ENCODE measurements at places on chromosomes 16 and 17.

DNA sequence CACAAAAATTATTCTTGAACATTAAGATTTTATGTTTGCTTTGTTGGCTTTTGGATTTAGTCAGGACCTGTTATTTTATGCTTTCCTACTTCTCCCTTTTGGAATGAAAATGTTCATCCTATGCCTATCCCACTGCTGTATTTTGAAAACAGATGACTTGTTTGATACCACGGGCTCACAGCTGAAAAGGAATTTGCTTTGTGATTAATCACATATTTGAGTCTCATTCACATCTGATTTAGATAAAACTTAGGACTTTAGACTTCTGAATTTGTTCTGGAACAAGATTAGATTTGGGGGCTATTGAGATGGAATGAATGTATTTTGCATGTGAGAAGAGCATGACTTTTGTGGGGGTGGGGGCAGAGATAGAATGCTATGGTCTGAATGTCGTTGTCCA, 1012.6 kb downstream of the CDH11 start:
- no peak for DNase-seq

- DNase-seq = no peak
Observed at GRCh38 chr17:27389542-27390140, 66.6 kb upstream of the KSR1 start.

GRCh38 chr17:59046192-59046591, 60.5 kb downstream of the TRIM37 start:
- DNase-seq = no peak

DNA sequence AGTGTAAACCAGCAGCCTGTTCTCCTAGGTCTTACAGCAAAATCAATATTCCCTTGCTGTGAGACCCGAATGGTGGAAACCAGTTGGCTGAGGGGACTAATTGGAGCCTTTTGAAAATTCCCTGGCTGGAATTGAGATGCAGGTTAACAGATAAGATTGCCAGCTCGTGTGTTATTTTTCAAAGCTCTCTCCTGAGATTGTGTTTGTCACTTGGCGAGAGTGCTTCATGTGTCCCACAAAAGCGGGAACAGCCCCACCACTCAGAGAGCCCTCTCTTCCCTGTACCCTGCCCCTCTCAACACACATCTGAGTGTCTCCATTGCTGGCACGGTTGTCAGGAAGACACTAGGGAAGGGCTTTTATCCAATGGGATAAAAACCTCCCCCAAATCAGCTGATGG, 356.1 kb downstream of the CPPED1 start:
- no peak for DNase-seq

GRCh38 chr16:12317856-12318537, 341.5 kb downstream of the SNX29 start:
- DNase-seq = no peak

GRCh38 chr17:75551266-75551665, 25.8 kb downstream of the LLGL2 start:
- DNase-seq = no peak

GRCh38 chr17:47603830-47604597, 45.7 kb upstream of the KPNB1 start:
- no peak for DNase-seq

DNA sequence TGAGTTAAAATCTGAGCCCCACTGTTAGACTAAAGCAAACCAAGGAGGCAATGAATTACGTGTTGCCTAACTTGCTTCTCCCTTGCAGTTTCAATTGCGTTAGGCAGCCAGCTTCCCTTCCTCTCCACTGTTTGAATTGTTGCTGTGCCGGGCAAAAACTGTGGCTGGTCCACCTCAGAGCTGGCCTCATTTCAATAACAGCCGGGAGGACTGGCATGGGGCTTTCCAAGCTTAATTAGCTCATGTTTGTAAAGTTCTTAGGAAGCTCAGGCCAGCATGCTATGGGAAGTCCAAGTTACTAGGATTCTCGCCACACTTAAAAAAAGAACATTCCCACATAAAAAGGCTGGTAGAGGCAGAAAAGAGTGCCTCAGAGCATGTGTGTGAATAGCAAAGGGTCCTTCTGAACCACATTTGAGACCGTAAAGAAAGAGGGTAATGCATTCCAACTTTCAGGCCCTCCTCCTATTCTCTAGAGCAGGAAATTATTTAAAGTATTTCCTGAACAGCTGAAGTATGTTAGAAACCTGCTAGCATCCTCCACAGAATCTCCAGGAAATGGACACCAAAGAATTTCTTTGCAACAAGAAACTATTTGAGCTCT, 79.0 kb upstream of the SMURF2 start:
- DNase-seq = no peak

DNA sequence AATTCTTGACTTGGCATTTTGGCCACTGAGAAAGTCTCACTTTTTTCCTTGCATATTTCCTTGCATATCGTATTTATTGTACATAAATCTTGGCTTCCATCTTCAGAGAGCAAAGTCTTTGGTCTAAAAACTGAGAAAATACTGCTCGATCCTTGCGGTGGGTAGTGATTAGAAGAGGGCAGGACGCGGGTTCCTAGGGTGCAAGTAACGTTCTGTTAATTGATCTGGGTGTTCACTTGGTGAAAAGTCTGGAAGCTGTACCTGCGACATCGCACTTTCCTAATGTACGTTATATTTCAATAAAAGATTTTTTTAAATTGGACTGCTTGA, 758 bp upstream of the UBALD2 start:
- no peak for DNase-seq

DNA sequence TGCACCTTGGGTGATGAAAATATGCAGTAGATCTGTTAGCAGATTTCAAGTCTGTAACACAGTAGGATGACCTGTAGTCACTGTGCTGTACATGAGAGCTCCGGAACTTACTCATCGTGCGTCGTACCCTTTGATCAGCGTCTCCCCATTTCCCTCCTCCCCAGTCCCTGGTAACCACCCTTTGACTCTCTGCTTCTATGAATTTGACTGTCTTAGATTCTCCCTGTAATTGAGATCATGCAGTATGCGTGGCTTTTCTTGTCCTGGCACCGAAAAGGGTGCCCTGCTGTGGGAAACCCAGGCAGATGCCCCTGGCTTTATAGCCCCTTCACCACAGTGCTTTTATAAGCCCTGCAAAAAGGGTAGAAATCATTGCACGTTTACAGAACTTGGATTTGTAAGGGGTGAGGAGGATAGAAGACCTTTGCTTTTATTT, 20.5 kb downstream of the CLEC16A start:
- DNase-seq = no peak

DNA sequence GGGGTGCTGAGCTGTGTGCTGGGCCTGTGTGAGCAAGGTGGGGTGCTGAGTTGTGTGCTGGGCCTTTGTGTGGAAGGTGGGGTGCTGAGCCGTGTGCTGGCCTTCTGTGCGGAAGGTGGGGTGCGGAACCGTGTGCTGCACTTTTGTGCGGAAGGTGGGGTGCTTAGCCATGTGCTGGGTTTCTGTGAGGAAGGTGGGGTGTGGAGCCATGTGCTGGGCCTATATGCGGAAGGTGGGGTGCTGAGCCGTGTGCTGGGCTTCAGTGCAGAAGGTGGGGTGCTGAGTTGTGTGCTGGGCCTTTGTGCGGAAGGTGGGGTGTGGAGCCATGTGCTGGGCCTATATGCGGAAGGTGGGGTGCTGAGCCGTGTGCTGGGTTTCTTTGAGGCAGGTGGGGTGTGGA, 555.4 kb upstream of the EEF2KMT start:
- DNase-seq = no peak

GRCh38 chr17:68870976-68871375, 84.2 kb downstream of the ABCA8 start:
- no peak for DNase-seq

DNA sequence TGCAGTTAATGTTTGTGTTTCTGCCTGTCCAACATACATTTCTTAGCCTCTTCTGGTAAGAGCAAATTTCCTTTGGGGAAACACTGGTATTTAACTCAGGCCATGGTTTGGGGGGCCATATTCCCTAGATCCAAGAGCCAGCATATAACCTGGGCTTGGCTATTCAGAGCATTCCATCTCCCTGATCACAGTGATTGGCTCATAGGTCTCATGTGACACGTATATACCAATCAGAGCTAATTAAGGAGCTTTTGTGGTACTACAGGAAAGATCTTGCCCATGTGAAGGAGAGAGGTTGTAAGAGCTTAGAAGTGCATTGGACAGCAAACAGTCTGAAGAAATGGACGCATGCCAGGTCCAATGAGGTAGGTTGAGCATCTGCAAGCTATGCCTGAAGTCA, 33.4 kb upstream of the GPR139 start:
- no peak for DNase-seq

DNA sequence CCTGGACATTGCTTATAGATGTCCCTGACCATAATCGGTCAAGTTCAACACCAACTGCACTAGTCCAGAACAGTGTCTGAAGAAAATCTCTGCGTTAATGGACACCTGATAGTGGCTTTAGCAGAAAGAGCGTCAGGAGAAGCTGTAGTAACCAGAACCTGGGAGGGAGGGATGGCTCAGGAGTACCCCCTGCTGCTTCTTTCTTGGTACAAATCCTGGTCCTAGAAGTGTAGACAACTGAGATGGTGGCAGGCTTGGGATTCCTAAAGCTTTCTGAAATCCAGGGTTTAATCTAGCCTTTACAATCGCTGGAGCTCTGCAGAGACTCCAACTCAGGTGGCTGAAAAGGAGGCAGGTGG, 5.4 kb downstream of the MAP3K14 start:
- no peak for DNase-seq

- no peak for DNase-seq
Observed at GRCh38 chr17:19759568-19760549, 11.8 kb upstream of the ALDH3A1 start.

- no peak for DNase-seq
Observed at GRCh38 chr17:74177018-74177450, 26.4 kb upstream of the RPL38 start.

GRCh38 chr17:44007346-44008204, 3.2 kb downstream of the NAGS start:
- DNase-seq = no peak

DNA sequence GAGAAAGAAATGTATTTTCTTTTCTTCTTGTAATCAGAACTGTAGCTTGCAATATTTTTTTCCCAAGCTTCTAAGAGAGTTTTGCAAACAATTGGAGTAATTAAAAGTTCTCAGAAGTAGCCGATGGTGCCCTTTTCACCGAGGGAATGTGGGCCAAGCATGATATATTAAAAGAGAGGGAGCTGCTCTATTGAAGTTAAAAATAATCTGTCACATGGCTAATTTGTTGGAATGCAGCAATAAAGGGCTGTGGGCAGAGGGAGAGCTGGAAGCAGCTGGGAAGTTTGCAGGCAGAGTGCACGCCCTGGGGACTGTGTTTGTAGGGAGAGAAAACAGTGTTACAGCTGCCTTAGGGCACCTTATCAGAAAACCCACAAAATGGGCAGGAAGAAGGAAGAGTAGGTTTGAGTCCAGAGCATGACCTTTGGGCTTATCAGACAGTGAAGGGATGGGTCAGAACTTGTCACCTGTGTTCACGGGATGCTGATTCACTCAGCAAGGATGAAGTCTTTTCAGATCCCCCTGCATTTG, 18.5 kb upstream of the TERF2 start:
- no peak for DNase-seq

- no peak for DNase-seq
Observed at GRCh38 chr17:79740413-79740812, 9.7 kb downstream of the ENPP7 start.

- no peak for DNase-seq
Observed at GRCh38 chr16:11067266-11067665, 122.9 kb downstream of the CLEC16A start.

DNA sequence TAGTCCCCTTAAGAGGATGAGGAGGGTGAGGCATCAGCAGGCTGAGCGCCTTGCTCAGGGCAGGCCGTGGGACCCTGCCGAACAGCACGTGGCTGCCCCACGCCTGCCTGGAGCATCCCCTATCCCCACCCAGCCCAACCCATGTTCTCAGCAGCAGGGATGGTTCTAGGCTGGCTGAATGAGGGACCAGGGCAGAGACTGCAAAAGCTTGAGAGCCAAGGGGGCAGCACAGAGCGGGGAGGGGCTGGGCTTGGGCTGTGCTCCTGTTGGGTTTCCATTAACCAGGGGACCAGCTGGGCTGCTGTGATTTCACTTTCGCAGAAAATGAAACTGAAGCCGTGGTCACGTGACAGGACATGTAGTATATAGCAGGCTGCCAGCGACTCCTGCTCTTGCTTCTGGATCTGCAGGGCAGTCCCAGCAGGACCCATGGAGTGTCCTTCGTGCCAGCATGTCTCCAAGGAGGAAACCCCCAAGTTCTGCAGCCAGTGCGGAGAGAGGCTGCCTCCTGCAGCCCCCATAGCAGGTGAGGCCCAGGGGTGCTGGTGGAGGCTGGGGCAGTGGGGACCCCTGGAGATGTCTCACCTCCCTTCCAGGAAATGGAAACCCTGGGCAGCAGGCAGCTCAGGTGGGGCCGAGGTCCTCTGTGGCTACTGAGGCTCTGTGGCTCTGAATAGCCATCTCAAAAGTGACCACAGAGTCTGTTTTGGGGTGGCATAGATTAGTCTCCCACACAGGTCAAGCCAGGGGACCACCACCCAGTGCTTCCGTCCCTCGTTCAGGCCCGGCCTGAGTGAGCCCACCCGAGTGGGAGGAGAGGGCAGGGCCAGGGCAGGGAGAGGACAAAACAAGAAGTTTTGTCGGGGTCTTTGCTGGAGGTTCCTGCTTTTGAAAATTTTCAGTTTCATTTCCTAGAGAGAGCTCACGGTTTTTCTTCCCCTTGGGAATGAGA, 2.9 kb downstream of the RNF213 start:
- peak; percentile 78 for DNase-seq

- DNase-seq = no peak
Observed at GRCh38 chr16:929227-930073, 41.3 kb downstream of the LMF1 start.

- peak; percentile 33 for DNase-seq
Observed at GRCh38 chr16:86452451-86452850, 57.9 kb upstream of the FOXF1 start.

DNA sequence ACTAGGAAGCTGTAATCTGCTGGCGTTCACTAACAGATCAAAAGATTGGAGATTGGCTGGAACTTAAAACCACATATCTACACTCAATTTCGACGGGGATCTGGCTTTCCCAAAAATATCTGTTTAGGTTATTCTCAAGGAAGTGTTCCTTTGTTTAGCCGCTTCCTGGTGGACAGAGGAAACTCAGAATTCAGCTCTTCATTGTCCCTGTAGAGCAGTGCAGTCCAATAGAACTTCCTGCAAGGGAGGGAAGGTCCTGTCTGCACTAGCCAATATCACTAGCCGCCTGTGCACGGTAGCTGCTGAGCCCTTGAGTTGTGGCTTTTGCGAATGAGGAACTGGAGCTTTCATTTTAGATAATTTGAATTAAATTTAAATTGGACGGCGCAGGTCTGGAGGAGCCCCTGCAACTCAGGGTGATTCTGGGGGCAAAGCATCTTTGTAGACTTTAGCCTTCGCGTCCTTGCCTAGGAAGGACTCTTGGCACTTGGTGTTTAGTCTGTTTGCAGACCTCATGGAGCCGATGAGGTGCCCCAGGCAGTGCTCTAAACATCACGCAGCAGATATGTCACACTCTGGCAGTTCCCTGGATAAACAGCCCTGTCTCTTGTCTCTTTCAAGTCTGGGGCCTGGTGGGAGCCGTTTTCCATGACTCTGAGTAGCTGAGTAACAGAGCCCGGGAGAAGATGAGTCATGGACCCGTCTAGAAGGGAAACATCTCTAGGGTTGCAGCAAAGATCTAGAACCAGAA, 122.2 kb downstream of the CCDC182 start:
- no peak for DNase-seq

GRCh38 chr17:54662978-54663876, 237.4 kb upstream of the TOM1L1 start:
- DNase-seq = peak; percentile 31

- no peak for DNase-seq
Observed at GRCh38 chr16:51161440-51162195, 10.5 kb upstream of the SALL1 start.

GRCh38 chr17:31458829-31459228, 67.4 kb downstream of the RAB11FIP4 start:
- no peak for DNase-seq

All from psoas muscle (tissue), 8 donors.